Stimulated activated CD4-positive, alpha-beta T cell treated with anti-CD3 and anti-CD28 coated beads, Interleukin-1b, Interleukin-23, amount 100 ng/mL, for 24 hours (primary cell): ENCODE measurements at places on chromosomes 7 and 10.

DNA sequence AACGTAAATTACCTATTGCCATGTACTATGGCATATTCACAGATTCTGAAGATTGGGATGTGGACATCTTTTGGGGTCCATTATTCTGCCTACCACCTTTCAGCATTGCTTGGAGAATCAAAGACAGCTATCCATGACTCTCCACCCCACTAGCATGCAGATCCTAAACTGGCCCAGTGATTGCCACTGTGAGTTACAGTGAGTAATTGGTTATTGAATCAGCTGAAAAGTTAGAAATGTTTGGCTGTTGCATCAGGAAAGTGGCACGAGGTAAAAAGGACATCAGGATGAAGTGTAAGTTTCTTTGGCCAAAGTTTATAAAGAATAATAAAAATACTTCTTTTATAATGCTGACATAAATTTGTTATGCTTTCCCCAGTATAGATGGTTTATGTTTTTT, 148.2 kb upstream of the ETV1 start:
- no peak for DNase-seq

DNA sequence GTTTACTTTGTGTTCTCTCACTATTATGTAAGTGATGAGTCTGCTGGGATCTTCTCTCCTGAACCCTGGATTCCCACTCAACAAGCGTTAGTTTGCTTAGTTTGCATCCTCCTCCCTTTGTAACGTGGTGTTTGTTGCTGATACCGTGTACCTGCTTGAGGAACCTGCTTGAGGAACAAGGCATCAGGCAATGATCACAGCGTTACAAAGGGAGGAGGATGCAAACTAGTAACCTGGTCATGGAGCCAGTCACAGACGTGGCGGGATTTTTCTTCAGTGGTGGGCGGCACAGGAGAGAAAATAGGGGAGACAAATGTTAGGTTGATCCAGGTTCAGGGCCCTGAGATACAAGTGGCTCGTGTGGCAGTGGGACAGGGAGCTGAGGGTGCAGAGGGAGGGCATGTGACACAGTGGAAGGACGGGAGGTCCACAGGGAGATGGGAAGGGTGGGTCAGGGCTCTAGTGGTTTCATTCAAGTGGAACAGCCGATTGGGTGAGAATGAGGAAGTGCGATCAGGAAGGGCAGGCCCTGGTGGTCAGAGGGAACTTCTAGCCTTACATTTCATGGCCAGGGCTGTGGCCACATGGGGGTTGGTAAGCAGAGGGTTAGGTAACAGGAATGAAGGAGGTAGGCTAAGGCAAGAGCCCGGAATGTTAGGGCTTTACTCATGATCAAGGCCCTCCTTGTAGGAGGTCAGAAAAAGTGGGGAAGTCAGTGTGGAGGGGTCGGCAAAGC, 38.0 kb downstream of the SNX10 start:
- no peak for DNase-seq

- DNase-seq: no peak
These were observed 1.1 kb upstream of the EMX2 start for GRCh38 chr10:117541405-117541908.

DNA sequence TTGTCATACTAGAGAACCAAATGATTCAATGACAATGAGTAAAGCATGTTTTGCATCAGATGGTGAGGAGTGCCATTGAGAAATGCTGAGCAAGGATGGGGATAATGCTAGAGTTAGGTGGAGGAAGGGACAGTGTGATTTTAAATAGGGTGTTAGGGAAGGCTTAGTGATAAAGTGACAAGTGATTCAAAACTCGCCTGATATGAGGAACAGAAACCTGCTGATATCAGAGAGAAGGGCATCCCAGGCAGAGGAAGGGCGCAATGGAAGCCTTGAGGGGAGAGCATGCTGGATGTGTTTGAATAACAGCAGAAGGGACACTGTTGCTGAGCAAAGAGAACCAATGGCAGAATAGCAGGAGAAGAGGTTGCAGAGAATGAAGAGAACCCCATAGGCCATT, 196.2 kb downstream of the NRG3 start:
- no peak for DNase-seq

- DNase-seq: no peak
These were observed 5.2 kb downstream of the ATG9B start for GRCh38 chr7:151019130-151019447.

DNA sequence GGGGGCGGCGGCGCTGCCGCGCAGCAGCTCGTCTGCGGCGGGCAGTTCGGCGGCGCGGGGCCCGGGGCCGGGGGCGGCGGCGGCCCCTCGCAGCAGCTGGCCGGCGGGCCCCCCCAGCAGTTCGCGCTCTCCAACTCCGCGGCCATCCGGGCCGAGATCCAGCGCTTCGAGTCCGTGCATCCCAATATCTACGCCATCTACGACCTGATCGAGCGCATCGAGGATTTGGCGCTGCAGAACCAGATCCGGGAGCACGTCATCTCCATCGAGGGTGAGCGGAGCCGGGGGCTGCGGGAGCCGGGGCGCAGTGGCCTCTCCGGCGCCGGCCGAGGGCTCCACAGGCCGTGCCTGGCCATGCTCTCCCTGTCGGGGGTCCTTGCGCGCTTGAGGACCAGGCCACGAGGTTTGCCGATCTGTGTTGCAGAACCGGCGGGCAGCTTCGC, 548 bp downstream of the AGAP3 start:
- DNase-seq: no peak

DNA sequence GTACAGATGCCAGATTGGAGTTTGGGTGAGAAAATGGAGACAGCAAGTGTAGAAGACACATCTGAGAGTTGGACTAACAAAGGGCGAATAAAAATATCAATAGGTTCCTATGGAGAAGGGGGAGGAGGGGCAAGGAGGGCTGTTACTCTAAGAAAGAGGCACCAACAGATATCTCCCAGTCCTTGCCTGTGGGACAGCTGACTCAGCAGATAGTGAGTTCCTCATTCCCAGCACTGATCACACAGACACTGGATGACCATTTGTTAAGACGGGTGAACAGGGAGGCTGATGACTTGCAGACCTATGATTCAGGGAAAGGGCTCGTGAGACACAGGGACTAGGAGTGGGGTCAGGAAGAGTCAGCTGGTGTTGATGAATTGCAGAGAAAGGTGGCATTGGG, 5.7 kb upstream of the PRR15 start:
- no peak for DNase-seq

DNA sequence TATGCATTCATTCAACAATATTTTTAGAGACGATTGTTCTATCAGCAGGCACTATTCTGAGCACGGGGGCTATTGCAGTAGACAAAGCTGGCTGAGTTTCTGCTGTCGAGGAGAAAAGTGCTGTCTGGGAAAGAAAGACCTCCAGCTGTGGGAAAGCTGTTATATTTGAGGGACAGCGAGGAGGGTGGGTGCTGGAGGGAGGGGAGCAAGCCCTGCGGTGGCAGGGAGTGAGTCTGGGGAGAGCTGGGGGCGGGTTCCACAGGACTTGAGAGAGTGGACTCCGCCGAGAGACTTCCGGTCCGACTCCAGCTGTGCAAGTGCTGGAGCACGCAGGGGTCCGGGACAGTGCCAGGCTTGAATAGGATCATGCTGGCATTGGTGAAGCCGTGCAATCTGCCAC, 602.1 kb upstream of the FOXK1 start:
- DNase-seq: no peak
